ENCODE measurements at places on chromosomes 11 and 22.

DNA sequence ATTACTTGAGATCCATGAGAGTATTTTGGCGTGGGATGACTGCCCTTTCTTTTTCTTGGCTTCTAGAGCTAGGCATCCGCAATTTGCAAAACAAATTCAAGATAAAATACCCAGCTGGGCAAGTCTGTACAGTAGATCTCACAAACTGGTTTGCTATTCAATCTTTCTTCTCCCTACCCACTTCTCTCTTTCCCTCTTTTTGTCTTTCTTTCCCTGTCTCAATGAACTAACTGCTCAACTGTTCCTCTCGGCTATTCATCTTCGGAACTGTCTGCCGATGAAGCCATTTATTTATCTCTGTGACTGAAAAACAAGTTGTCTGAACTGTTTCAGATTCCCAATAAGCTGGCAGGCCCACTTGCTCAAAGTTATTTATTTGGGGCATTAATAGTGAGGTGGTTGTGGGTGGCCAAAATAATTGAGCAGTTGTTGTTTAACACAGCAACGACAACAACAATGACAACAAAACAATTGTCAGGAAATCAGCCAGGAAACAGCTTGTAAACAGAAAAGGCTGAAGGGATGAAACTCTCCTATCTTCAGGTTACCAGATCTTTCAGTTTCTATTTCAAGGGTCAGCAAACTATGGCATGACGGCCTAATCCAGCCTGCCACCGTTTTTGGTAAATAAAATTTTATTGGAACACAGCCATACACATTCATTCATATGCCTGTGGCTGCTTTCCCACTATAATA lies 76.0 kb upstream of the MTMR2 start:
- DNase-seq: no peak

- DNase-seq: no peak
Observed at GRCh38 chr22:21981874-21982273, 713 bp downstream of the TOP3B start.

DNA sequence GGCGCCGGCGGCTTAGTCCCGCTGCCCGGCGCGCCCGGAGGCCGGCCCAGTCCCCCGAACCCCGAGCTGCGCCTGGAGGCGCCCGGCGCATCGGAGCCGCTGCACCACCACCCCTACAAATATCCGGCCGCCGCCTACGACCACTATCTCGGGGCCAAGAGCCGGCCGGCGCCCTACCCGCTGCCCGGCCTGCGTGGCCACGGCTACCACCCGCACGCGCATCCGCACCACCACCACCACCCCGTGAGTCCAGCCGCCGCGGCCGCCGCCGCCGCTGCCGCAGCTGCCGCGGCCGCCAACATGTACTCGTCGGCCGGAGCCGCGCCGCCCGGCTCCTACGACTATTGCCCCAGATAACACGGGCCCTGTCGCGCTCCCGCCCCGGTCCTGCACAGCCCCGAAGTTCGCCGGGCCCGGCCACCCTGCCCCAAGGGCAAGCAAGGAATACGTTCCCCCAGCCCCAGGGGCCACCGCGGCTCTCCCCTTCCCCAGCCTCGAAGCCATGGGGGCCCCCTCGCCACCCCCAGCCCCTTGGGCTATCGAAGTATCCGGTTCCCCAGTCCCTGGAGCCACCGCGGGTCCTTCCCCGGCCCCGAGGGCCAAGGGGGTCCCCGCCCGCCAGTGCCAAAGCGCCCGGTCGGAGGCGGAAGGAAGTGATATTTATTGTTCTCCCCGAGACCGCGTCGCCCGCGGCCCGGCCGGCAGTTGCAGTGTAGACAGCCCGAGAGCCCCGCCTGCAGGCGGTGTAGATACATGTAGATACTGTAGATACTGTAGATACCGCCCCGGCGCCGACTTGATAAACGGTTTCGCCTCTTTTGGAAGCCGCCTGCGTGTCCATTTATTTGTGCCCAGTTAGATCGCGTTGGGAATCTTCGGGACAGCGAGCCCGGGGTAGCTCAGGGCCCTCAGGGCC lies 6.2 kb downstream of the TBX1 start:
- DNase-seq: no peak

GRCh38 chr11:119153049-119153818 lies 4.4 kb downstream of the ABCG4 start:
- DNase-seq: no peak

DNA sequence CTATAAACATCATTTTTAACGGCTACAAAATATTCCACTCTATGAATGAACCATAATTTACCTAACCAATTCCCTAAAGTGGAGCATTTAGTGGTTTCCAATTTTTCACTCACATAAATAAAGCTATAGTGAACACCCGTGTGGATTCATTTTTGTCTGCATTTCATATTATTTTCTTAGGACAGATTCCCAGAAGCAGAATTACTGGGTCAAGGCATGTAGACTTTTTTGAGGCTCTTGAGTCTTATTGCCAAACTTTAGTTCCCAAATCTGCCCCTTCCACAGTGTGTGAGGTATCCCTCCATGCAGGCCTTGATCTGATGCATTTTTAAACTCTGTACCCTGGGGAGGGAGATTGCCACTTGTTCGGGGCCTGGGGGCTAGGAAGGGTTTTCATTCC lies 198.2 kb downstream of the TENM4 start:
- DNase-seq: no peak

DNA sequence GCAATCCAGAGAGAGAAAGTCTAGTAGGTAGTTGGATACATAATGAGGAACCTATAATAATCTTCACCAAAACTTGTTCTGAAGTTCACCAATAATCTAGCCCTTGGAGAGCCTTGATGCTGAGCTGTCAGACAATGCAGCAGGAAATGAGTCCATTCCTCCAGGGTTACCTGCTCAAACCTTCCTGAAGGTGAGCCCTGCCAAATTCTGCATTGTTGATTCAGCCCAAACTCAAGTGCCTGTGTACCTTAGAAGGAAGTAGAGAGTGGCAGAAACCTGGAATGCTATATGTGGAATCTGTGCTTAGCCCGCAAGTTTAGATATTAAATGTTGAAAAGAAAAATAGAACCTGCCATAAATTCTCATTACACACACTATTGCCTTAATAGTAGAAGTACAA lies 77.4 kb upstream of the SPON1 start:
- no peak for DNase-seq

- DNase-seq: no peak
Observed at GRCh38 chr11:103650330-103650729, 386.1 kb upstream of the DDI1 start.

DNA sequence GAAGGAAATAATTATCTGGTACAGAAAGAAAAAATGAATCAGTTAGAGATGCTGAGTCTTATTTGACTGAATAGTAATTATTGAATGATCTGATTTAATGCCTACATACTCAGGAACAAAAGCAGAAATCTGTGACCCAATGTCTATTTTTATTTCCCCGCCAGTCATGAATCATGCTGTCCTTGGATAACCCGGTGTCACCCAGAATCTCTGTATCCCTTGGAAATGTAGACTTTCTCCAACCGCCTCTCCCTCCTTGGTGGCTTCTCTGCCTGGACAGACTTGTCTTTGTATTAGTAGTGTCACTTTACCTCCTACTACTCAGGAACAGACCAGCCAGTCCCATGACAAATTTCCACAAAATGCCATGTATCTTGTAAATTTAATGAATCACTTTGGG lies 173.3 kb upstream of the PDGFD start:
- no peak for DNase-seq

DNA sequence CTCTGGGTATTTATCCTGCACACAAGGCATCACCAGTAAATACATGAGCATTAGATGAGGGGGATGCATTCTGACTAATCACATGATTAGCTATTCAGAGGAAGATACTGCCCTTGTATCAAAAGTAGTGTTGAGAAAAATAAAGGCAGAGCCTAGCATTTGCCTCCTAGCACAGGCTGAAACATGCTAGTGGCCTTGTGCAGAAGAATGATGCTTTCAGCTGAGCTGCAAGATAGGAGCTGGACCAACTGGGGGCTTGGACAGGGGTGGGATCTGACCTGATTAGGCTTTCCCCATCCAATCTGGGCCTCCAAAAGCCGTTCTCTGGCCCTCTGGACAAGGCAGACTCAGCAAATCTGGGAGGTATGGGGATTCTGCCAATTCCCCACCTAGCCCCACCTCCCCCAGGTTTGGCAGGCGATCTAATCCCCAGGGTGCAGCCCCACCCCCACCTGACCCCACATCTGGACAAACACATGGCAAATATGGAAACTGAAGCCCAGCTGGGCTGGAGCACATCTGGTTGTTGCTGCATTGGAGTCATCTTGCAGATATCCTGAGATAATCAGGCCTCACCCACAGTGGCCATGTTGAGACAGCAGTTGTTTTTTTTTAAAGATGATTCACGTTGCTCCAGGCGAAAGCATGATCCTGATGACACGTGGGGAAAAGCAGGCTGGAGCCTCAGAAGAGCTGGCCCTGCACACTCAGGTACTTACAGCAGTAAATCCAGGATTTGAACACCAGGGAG lies 4.4 kb upstream of the MISFA start:
- DNase-seq: no peak

DNA sequence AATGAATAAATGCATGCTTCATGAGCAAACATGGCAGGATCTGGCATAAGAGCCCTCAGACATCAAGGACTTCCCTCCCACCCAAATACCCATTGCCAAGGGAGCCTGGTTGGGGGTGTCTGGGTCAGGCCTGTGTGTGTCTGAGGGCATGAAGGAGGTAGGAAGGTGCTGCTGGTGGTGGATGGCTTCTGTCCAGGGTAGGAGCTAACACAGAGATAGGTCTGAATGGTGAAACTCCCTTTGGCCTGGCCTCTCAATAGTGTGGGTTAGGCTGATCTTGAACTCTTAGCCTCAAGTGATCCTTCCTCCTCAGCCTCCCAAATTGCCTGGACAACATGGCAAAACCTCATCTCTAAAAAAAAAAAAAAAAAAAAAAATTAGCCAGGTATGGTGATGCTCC lies 2.8 kb downstream of the AMPD3 start:
- no peak for DNase-seq

DNA sequence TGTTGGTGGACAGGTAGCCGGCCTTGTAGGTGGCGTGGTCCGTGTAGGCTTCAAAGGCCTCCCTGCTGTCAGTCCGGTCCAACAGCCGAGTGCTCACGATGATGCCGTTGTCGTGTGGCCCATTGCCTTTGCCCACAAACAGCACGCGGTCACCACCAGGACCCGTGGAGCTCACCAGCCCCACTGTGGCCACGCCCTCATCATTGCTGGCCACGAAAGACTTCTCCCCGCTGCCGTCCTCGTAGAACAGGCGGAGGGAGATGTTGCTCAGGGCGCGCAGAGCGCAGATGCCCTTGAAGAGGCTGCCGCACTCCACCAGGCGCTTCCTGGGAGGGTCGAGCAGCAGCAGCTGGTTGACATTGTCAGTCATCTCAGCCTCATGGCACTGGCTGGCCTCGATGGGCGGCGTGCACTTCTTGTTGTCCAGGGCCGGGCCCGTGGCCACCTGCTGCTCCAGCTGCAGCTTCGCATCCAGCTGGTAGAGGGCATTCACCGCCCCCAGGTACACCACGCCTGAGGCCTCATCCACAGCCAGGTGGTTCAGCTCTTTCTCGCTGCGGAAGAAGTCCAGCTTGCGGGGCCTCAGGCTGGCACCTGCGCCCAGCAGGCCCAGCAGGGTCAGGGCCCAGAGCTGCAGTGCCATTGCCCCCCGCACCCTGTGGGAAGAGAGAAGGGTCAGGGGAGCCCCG lies 17.4 kb downstream of the PLXNB2 start:
- DNase-seq: no peak

DNA sequence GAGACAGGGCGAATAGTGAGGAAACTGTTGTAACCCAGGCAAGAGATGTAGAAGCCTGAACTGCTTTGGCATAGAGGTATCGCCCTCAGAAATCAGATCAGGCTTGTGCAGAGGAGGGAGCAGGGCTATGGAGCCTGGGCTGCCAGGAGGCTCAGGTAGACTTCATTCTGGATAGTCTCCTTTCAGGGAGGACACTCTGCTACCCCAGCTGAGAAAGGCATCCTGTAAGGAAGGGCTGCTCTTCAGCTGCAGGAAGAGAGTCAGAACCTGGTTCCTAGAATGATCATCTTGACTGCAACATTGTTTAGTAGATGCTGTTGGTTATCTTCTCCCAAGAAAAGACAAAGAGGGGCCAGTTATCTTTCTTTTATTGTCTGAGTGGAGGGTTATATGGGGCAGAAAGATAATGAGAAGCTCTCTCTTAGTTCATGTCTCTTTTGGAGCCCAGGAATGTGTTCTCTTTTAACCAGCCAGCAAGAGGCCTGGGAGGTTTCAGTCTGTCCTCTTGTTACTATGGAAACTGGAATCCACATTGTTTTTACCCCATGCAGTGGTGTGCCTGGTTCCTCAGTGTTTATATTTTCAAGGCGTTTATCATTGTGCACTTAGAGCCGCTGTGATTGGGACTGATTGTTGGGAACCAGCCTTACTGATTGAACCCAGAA lies 95.7 kb downstream of the STIM1 start:
- no peak for DNase-seq

DNA sequence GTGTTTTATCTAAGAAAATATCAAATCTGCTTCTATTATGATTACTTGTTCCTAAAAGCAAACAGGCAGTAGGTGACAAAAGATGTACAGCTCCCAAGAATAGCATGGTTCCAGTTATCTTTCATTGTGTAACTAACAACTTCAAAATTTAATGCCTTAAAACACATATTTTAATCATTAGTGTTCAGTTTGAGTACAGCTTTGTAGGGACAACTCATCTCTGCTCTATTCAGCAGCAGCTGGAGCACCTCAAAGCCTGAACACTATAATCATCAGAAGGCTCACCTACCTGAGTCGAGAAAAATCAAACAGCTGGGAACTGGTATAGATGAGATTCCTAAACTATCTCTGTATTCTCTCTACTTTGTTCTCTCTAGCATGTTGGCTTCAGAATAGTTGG lies 24.3 kb upstream of the OR5B12 start:
- no peak for DNase-seq

- no peak for DNase-seq
Observed at GRCh38 chr22:17303441-17303839, 65.8 kb upstream of the CECR2 start.

- DNase-seq: no peak
Observed at GRCh38 chr11:116925050-116925449, 87.6 kb upstream of the APOA1 start.

DNA sequence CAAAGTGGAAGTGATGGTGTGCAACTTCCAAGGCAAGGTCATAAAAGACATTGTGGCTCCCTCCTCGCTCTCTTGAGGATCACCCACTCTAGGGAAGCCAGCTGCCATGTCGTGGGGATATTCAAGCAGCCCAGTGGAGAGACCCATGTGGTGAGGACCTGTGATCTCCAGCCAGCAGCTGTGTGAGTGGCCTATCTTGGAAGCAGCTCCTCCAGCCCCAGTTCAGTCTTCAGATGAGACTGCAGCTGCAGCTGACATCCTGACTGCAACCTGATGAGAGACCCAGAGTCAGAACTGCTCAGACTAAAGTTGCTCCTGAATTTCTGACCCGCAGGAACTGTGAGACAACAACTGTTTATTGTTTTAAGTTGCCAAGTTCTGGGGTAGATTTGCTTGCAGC lies 86.4 kb upstream of the GRK3 start:
- no peak for DNase-seq

- no peak for DNase-seq
Observed at GRCh38 chr22:45688600-45689080, 17.0 kb downstream of the ATXN10 start.

GRCh38 chr11:29017941-29018340 lies 909.8 kb downstream of the METTL15 start:
- no peak for DNase-seq

- no peak for DNase-seq
Observed at GRCh38 chr22:30871391-30872284, 96.9 kb downstream of the MORC2 start.

GRCh38 chr11:134758342-134758931 lies 346.4 kb upstream of the B3GAT1 start:
- DNase-seq: no peak
